Upper lobe of right lung (tissue), 1 donor: ENCODE measurements at places on chromosomes 6 and 20. TPM values are rescaled to one million over a fixed set of nuclear protein-coding genes. Genes with fewer than 3 reads are reported as not detected.
A peak's percentile ranks its signal among the peaks of the same experiment; 100 is the strongest.

DNA sequence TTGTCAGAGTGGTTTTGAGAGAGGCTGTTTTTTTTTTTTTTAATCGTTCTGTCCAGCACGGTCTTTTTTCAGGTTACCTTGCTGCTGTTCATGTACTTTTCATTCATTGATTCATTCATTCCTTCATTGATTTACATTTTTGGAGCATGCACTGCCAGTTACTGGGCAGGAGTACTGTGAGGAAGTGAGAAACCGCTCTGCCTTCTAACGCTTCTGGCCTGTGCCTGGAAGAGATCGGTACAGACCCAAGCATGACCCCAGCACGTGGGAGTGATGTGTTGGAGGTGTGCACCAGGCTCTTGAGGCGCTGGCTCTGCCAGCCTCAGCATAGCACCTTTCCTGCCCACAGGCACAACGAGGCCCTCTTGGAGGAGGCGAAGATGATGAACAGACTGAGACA lies 9.1 kb downstream of the RIPK1 start:
- peaks cover 54% of the 10 kb centered on the region for H3K36me3 ChIP-seq
- no peak for DNase-seq
- H3K4me3 ChIP-seq, result no peak overlapping the region
- H3K4me1 ChIP-seq, result peaks cover 16% of the 10 kb centered on the region
- no peak overlapping the region for H3K27ac ChIP-seq

Gene CST2
- total RNA-seq, result not detected

GRCh38 chr6:129551486-129551885 lies 158.5 kb downstream of the ARHGAP18 start:
- H3K4me3 ChIP-seq, result no peak overlapping the region
- H3K27ac ChIP-seq, result no peak overlapping the region
- H3K4me1 ChIP-seq, result no peaks in the 10 kb centered on the region
- no peaks in the 10 kb centered on the region for H3K27me3 ChIP-seq

GRCh38 chr20:3710703-3711483 lies 1.5 kb downstream of the SIGLEC1 start:
- peak overlapping the region; percentile 37 for H3K27ac ChIP-seq
- H3K4me3 ChIP-seq, result peak overlapping the region; percentile 37
- no peaks in the 10 kb centered on the region for H3K36me3 ChIP-seq
- DNase-seq, result peak; percentile 86
- H3K27me3 ChIP-seq, result no peaks in the 10 kb centered on the region

- no peaks in the 10 kb centered on the region for H3K4me1 ChIP-seq
- H3K4me3 ChIP-seq, result no peak overlapping the region
- no peaks in the 10 kb centered on the region for H3K36me3 ChIP-seq
- no peak for DNase-seq
These were observed 44.1 kb downstream of the MGME1 start for GRCh38 chr20:18012901-18013300.

DNA sequence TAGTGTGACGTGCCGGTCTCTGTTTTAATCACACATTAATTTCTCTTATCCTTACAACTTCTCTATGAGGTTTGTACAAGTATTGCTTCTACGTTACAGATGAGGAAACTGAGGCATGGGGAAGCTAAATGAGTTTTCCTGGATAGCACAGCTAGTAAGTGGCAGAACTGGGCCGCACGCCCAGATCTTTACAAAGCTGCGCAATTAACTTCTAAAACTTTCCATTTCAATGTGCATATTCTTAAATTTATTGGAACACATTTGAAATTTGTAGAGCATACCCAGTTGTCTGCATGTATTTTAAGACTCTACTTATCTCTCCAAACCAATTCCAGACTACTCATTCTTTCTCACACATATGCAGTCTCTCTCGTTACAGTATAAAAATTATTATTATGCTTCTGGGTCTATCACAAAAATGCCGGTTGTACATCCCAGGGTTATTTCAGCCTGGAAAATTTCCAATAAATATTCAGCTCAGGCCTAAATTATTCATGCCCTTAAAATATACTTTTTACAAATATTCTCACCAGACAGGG lies 10.2 kb upstream of the PERP start:
- no peaks in the 10 kb centered on the region for H3K36me3 ChIP-seq
- DNase-seq, result no peak
- peaks cover 8% of the 10 kb centered on the region for H3K27me3 ChIP-seq
- H3K4me1 ChIP-seq, result no peaks in the 10 kb centered on the region
- H3K27ac ChIP-seq, result no peak overlapping the region

DNA sequence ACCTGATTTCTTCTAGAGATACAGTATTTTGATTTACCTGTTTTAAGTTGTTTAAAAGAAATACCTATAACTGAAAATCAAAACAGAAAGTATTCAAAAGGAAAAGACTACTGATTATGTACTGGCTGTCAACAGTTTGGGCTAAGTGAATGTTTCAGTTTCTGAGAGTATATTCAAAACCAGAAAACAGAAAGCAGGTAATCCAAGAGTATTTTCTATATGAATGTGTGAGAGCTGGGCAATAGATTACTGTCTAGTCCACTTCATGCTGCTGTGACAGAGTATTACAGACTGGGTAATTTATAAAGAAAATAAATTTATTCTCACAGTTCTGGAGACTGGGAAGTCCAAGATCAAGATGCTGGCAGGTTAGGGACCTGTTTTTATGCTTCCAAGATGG lies 261.0 kb downstream of the ARHGAP18 start:
- no peaks in the 10 kb centered on the region for H3K27me3 ChIP-seq
- no peaks in the 10 kb centered on the region for H3K4me1 ChIP-seq
- no peak overlapping the region for H3K4me3 ChIP-seq

DNA sequence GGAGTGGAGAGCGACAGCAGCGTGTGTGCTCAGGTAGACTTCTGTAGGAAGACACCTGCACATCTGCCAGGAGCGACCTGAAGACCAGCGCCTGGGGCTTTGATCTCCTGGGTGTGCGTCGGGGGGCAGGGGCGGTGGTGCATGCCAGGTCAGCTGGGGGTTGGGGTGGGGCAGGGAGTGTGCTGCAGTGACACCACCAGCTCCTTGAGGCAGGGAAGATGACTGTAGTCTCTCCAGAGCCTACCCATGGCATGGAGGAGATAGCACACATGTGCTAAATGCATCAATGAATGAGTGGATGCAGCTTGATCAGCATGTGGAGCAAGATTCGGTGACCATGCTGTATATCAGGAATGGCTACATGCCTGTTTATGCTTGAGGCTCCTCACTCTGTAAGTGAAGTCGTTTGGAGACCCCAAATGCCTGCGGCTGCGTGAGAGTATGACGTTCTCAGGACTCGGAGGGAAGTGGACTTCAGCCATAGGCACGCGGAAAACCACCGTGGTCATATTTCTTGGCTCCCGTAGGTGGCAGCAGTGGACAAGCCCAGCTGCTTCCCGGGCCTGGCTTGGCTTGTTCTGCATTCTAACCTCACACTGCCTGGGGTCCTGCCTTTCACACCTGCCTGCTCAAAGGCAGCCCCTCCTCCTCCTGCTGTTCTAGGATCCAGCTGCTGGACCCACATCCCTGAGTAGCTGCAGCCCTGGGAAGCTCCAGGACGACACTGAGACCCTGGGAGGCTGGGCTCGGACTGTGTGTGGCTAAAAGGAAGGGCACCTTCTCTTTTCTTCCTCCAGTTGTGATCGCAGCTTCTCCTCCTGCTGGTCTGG lies 39.4 kb upstream of the KCNK16 start:
- no peaks in the 10 kb centered on the region for H3K36me3 ChIP-seq
- no peaks in the 10 kb centered on the region for H3K27me3 ChIP-seq
- no peak overlapping the region for H3K27ac ChIP-seq
- H3K4me1 ChIP-seq, result peaks cover 6% of the 10 kb centered on the region
- H3K4me3 ChIP-seq, result no peak overlapping the region

Gene FRK
- 7.2 TPM for total RNA-seq
